ENCODE measurements at places on chromosomes 7 and 10.

- no peaks in the 10 kb centered on the region for H3K27me3 ChIP-seq
- no peak for DNase-seq
- H3K27ac ChIP-seq: no peak overlapping the region
- no peaks in the 10 kb centered on the region for H3K36me3 ChIP-seq
Measured at GRCh38 chr7:134031835-134032617, 95.1 kb upstream of the LRGUK start.

GRCh38 chr7:37119296-37119860, 329.3 kb downstream of the ELMO1 start:
- no peak for DNase-seq
- H3K27ac ChIP-seq: no peak overlapping the region
- no peaks in the 10 kb centered on the region for H3K27me3 ChIP-seq
- H3K4me3 ChIP-seq: no peak overlapping the region

- H3K27me3 ChIP-seq: no peaks in the 10 kb centered on the region
- no peaks in the 10 kb centered on the region for H3K4me1 ChIP-seq
- no peak overlapping the region for H3K27ac ChIP-seq
- H3K4me3 ChIP-seq: no peak overlapping the region
Measured at GRCh38 chr7:156566812-156567549, 73.6 kb upstream of the RNF32 start.

DNA sequence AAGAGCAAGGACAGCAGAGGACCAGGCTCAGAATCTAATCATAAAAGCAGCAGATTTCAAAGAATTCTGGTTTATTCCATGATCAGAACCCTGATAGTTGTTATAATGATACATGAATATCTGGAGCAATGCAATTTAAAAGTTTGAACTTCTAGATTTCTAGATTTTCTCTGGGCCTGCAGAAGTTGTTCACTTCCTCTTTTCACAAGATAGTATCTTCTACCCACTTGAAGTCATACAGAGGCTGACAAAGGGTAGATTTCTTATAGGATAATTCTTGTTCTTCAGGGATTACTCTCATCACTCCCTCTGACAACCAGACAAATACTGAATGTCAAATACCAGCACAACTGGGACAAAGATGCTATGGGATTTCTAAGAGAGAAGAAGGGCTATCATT, 320.0 kb upstream of the ETV1 start:
- H3K27ac ChIP-seq: no peak overlapping the region
- DNase-seq: no peak
- H3K4me1 ChIP-seq: no peaks in the 10 kb centered on the region

GRCh38 chr10:128178302-128178958, 52.2 kb upstream of the MKI67 start:
- no peaks in the 10 kb centered on the region for H3K27me3 ChIP-seq
- H3K36me3 ChIP-seq: no peaks in the 10 kb centered on the region
- H3K27ac ChIP-seq: no peak overlapping the region

GRCh38 chr10:1933215-1933614, 195.9 kb upstream of the ADARB2 start:
- no peaks in the 10 kb centered on the region for H3K27me3 ChIP-seq
- DNase-seq: no peak
- no peak overlapping the region for H3K27ac ChIP-seq
- H3K4me3 ChIP-seq: no peak overlapping the region
- H3K4me1 ChIP-seq: no peaks in the 10 kb centered on the region
- H3K36me3 ChIP-seq: no peaks in the 10 kb centered on the region

GRCh38 chr7:22900784-22901183, 78.1 kb upstream of the TOMM7 start:
- no peaks in the 10 kb centered on the region for H3K4me1 ChIP-seq
- H3K27me3 ChIP-seq: no peaks in the 10 kb centered on the region
- no peaks in the 10 kb centered on the region for H3K36me3 ChIP-seq

- DNase-seq: no peak
- no peaks in the 10 kb centered on the region for H3K36me3 ChIP-seq
- H3K4me1 ChIP-seq: peaks cover 50% of the 10 kb centered on the region
- H3K27ac ChIP-seq: peak overlapping the region; percentile 90
Measured at GRCh38 chr7:151081170-151082101, 827 bp upstream of the FASTK start.

DNA sequence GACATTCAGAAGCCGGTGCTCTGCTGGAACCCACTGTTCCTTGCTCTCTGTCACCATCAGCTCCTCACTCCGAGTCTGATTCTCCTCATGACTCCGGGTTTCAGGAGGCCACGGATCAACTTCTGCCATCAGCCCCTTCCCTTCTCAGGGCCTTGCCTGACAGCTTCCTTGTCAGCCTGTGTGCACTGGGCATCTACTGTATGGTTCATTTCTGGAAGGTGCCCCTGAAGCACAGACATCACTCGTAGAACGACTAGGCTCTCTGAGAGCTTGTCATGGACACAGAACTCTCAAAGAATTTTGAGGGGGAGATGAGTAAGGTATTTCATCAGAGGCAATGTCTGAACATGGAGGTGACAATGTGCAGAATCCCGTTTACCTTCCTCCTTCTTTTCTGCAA, 396.1 kb downstream of the TNS3 start:
- no peaks in the 10 kb centered on the region for H3K36me3 ChIP-seq
- H3K27ac ChIP-seq: no peak overlapping the region
- H3K27me3 ChIP-seq: no peaks in the 10 kb centered on the region

DNA sequence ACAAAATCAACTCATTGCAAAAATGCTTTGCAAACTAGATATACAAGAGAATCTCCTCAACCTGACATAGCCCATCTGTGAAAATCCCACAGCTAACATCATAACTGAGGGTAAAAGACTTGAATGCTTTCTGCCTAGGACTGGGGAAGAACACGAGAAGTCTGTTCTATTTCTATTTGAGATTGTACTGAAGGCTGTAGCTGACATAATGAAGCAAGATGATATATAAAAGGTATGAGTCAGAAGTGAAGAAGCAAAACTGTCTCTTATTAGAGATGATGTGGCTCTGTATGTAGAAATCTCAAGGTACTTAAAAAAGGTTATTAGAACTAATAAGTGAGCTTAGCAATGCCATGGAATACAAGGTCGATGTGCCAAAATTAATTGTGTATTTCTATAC, 639.9 kb upstream of the PFKP start:
- H3K27me3 ChIP-seq: no peaks in the 10 kb centered on the region
- H3K4me3 ChIP-seq: no peak overlapping the region
- no peaks in the 10 kb centered on the region for H3K36me3 ChIP-seq
- H3K4me1 ChIP-seq: no peaks in the 10 kb centered on the region
- H3K27ac ChIP-seq: no peak overlapping the region
- DNase-seq: no peak

DNA sequence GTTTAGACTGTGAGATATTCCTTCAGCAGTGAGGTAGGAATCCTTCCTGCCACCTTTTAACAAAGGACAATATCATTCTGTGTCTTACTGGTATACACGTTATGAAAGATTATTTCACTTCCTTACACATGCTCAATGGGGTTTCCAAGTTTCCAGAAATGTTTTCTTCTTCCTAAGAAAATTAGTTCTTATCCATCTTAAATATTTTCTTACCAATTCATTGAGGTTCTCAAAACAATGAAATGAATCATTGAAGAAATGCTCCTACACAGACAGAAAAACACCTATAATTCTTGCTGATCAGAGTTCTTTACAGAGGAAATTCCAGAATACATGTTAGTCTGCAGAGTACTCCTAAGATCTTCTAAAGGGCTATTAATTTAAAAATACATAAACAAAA, 51.4 kb upstream of the SEC61G start:
- DNase-seq: no peak
- H3K4me1 ChIP-seq: peaks cover 13% of the 10 kb centered on the region
- no peak overlapping the region for H3K4me3 ChIP-seq
- no peaks in the 10 kb centered on the region for H3K27me3 ChIP-seq
- H3K27ac ChIP-seq: no peak overlapping the region

- no peak for DNase-seq
- H3K4me1 ChIP-seq: no peaks in the 10 kb centered on the region
- no peak overlapping the region for H3K4me3 ChIP-seq
- no peaks in the 10 kb centered on the region for H3K27me3 ChIP-seq
Measured at GRCh38 chr10:55873485-55873884, 487.6 kb downstream of the ZWINT start.

DNA sequence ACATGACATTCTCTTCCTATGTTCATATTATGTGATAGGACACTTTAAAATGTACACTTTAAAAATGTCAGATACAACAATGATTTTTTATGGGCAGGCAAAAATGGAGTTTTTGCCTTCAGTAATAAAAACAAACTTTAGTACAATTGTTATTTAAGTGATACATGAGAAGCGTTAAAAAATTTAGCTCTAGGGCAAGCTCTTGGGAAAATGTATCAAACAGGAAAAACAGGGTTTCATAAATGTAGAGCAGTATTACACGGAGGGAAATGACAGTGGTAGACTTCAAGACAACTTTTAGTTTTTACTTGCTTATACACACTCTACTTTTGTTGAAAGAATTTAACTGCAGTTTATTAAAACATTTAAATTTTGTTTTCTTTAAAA, 1.5 kb downstream of the FHIP2A start:
- H3K27me3 ChIP-seq: no peaks in the 10 kb centered on the region
- peak overlapping the region; percentile 77 for H3K4me3 ChIP-seq
- H3K27ac ChIP-seq: peak overlapping the region; percentile 96
- H3K36me3 ChIP-seq: no peaks in the 10 kb centered on the region
- H3K4me1 ChIP-seq: peaks cover 35% of the 10 kb centered on the region

DNA sequence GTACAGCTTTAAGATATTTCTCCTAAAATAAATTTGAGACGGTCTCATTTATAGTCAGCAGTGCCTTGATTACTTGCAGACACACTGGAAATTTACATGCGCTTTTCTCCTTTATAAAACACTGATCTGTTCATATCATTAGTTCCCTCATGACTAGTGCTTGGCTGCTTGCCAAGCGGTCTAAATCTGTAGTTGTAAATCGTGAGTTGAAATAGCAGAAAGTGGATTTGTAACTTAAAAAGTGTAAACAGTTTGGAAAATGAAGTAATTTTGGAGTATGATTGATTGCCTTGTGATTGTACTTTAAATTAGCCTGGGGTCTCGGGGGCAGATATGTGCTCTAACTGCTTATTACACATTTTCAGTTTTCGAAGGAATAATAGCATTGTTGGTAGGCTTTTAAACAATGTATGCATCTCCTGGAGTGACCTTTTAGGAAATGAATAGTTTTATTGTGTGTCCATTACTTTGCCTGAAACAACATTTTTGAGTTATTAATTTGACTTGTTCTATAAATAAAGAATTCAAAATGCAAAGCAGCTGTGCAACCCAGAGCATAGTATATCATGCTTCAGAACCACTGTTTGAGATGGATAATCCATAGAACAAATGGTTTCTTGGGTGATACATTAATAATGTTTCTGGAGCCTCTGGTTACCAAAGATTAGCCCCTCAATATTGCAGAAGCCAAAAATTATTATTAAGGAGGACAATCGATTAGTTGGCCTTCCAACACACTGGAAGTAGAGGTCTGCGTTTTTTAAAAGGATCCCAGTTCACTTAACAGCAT, 73.3 kb downstream of the ARID5B start:
- no peak overlapping the region for H3K4me3 ChIP-seq
- peaks cover 46% of the 10 kb centered on the region for H3K4me1 ChIP-seq
- no peaks in the 10 kb centered on the region for H3K36me3 ChIP-seq
- peak; percentile 31 for DNase-seq

DNA sequence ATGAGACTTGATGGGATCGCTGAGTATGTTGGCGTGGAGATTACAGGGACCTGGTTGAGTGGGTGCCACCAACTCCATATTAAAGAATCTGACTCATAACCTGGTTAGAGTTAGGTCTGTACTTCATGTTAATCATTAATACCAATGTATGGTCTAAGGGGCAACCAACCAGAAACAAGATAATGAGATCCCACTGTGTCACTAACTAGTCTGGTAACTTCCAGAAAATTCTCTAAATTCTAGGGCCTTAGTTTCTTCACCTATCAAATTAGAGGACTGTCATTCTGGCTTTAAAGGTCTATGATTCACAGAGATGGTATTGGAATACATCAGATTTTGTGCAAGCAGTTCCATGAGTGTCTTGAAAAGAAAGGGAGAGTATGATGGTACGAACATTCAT, 102.2 kb downstream of the SNX10 start:
- H3K4me1 ChIP-seq: no peaks in the 10 kb centered on the region
- no peak for DNase-seq
- no peaks in the 10 kb centered on the region for H3K27me3 ChIP-seq
- H3K4me3 ChIP-seq: no peak overlapping the region

- H3K36me3 ChIP-seq: no peaks in the 10 kb centered on the region
- H3K27ac ChIP-seq: no peak overlapping the region
- H3K4me3 ChIP-seq: no peak overlapping the region
- H3K4me1 ChIP-seq: no peaks in the 10 kb centered on the region
- H3K27me3 ChIP-seq: no peaks in the 10 kb centered on the region
- no peak for DNase-seq
Measured at GRCh38 chr7:77482015-77482414, 55.1 kb upstream of the PTPN12 start.

DNA sequence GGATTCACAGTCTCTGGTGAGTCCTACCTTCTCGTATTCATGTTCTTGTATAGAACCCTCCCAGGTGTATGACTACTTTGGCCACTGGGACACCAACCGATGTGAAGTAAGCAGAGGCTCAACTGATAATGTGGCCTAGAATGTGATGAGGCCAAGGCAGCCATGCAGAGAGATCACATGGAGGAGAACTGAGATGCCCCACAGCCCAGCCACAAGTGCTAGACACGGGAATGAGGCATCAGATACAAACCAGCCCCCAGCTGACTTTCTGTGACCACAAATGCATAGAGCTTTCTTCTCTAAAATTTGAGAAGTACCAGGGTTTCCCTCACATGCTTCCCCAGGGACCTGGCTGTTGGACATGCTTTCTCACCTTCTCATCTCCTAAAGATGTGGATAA, 375.7 kb downstream of the CCSER2 start:
- H3K36me3 ChIP-seq: no peaks in the 10 kb centered on the region
- no peak overlapping the region for H3K27ac ChIP-seq
- no peaks in the 10 kb centered on the region for H3K4me1 ChIP-seq
- DNase-seq: no peak
- H3K4me3 ChIP-seq: no peak overlapping the region
- no peaks in the 10 kb centered on the region for H3K27me3 ChIP-seq

- no peaks in the 10 kb centered on the region for H3K27me3 ChIP-seq
- H3K36me3 ChIP-seq: no peaks in the 10 kb centered on the region
- no peak for DNase-seq
- H3K4me1 ChIP-seq: no peaks in the 10 kb centered on the region
- no peak overlapping the region for H3K27ac ChIP-seq
- H3K4me3 ChIP-seq: no peak overlapping the region
Measured at GRCh38 chr10:89946106-89946505, 244.7 kb downstream of the KIF20B start.

- no peak overlapping the region for H3K4me3 ChIP-seq
- no peaks in the 10 kb centered on the region for H3K4me1 ChIP-seq
- no peak for DNase-seq
- H3K27me3 ChIP-seq: no peaks in the 10 kb centered on the region
Measured at GRCh38 chr7:43482679-43483252, 100.1 kb upstream of the STK17A start.
